Activated CD8-positive, alpha-beta T cell treated with anti-CD3 and anti-CD28 coated beads for 36 hours (primary cell): ENCODE measurements at places on chromosomes 16 and 17. TPM values are rescaled to one million over a fixed set of nuclear protein-coding genes. Genes with fewer than 3 reads are reported as not detected.

The USP43 gene
- 0.38 TPM for total RNA-seq

GRCh38 chr17:68511254-68511670 lies 968 bp upstream of the PRKAR1A start:
- no peak for DNase-seq

- no peak for DNase-seq
Observed at GRCh38 chr17:78596871-78597764, 19.9 kb upstream of the DNAH17 start.

DNA sequence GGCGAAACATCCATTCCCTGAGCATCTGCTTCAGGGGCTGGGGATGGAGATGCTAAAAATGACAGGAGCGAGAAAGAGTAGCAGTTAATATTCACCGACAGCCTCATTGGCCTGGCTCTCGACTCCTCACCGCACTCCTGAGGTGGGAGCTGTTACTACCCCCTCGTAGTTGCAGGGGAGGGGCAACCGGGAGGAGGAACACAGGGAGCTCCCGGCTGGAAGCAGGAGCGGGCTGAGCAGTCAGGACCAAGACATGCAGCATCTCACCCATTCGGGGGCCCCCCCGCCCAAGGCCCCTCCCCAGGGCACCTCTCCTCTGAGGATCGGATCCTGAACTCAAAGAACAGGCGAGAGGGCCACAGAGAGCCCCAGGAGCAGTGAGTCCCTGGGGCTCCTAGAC lies 4.5 kb upstream of the ACSF3 start:
- DNase-seq: no peak

GRCh38 chr17:14360856-14361255 lies 60.0 kb downstream of the HS3ST3B1 start:
- no peak for DNase-seq

DNA sequence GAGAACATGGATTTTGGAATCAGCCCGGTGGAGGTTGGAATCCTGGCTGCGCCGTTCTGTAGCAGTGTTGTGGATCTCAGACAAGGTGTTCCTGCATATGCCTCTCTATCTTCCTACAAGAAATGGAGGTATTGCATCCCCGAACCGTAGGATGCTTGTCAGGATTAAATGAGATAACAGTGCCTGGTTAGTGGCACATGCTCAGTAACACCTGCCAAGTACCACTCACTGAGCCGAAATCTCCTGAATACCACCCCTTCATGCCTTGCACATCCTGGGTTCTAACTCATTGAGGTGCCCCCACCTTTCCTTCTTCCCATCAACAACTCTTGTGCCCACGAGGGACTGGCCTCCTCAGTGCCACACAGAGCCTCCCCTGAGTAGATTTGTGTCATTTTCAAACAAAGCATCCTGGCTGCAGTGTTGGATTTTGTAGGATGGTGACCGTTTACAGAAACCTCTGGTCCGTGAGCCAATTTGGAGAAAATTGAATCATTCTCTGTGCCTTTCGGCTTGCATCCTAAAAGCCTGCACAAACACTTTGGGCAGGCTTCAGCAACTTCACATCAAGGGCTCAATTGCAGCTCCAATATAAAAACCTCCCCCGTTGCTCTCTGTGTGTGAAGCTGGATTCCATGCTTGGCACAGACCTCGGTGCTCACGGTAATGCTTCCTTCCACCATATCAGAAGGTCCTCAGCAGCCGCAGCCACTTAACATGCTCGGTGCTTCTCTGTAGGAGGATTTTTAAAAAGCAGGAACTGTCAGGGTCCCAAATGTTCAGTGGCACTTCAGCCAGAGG lies 84.2 kb downstream of the WWOX start:
- no peak for DNase-seq

- DNase-seq: no peak
Observed at GRCh38 chr17:3923466-3924190, 7.4 kb upstream of the P2RX1 start.

- no peak for DNase-seq
Observed at GRCh38 chr16:76162046-76162445, 115.2 kb upstream of the CNTNAP4 start.

The TOP3A gene
- 61.8 TPM for total RNA-seq

The CLDN7 gene
- total RNA-seq: 1.5 TPM

DNA sequence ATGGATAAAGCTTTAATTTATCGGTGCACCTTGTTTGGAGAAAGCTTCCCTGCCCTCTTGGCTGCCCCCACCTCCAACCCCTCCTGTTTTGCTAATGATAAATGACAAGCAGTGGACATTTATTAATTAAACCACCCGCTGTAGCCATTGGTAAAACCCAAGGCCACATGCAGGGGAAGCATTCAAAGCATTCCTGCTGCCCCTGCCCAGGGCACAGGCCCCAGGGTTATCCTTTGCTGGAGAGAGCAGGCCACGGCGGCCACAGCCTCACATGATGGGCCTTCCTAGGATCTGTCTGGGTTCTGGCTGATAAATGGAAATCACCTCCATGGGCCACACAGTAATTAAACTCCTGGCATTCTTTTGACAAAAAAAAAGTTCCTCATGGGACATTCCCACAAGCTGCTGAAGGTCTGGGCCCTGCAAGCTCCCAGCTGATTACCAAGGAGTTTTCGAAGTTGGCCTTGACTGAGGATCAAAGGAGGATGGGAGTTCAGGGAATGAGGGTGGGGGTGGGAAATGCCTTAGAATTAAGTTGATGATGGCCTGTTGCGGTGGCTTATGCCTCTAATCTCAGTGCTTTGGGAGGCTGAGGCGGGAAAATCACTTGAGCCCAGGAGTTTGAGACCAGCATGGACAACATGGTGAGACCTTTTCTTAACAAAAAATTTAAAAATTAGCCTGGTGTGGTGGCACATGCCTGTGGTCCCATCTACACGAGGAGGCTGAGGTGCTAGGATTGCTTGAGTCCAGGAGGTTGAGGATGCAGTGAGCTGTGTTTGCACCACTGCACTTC lies 35.5 kb downstream of the SOST start:
- DNase-seq: no peak

The OVCA2 gene
- total RNA-seq: 28.0 TPM

GRCh38 chr17:80727409-80727755 lies 182.7 kb downstream of the RPTOR start:
- DNase-seq: no peak

DNA sequence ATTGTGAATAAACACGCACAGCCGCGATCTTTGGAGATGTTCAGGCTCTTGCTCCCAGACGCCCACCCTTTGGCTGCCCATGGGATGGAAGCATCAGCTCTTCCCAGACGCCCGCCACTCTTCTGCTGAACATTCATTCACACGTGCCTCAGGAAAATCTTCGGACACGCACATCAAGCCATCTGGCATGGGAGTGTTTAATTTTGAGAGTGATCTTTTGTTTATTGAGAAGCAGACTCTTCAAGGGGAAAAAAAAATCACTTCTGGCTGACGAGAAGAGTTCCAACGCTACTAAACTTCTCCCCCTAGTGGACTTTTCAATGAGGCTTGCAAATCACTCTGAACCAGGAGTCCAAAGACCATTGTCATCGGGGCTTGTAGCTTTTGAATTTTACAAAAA lies 62.0 kb upstream of the NUDT7 start:
- no peak for DNase-seq

The GPR139 gene
- total RNA-seq: not detected

The KRT26 gene
- total RNA-seq: not detected

- DNase-seq: no peak
Observed at GRCh38 chr16:67987460-67988160, 7.3 kb upstream of the DPEP3 start.

The STX4 gene
- total RNA-seq: 25.2 TPM

The KIF19 gene
- 0.11 TPM for total RNA-seq

The TNP2 gene
- not detected for total RNA-seq

DNA sequence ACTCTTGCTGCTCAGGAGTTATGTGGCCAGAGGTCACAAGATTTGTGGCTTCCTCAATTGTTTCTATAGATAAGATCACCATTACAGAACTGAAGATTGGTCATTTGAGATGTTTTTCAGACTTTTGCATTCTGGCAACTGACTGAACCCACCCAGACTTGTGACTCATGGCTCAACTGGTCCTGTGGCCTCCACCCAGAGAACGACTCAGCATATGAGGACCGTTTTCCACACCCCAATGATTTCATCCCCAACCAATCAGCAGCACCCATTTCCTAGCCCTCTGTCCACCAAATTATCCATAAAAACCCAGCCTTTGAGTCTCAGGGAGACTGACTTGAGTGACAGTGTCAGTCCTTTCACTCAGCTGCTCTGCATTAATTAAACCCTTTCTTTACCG lies 143.2 kb upstream of the ASIC2 start:
- DNase-seq: no peak

- DNase-seq: no peak
Observed at GRCh38 chr17:14461227-14461548, 160.3 kb downstream of the HS3ST3B1 start.

The CMTM2 gene
- total RNA-seq: 0.29 TPM

The PRR35 gene
- total RNA-seq: not detected

GRCh38 chr17:79438546-79439334 lies 172.1 kb downstream of the RBFOX3 start:
- no peak for DNase-seq

DNA sequence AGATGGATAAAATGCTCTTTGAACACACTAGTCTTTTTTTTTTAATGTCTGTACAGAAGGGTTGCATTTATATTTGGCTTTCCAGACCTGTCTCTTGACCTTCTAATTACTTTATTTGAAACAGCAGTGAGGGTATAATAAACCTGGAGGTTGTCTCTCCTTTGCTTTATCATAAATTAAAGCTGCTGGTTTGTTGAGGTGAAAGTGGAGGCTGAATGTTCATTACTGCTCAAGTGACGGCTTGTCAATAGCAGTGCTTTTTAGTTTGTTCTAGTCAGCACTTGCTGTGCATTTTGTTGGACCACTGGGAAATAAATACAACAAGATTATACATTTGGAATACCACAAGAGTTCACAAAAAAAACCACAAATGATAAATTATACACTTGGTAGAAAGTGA lies 264.2 kb downstream of the IRX3 start:
- no peak for DNase-seq

The KRT12 gene
- total RNA-seq: not detected

DNA sequence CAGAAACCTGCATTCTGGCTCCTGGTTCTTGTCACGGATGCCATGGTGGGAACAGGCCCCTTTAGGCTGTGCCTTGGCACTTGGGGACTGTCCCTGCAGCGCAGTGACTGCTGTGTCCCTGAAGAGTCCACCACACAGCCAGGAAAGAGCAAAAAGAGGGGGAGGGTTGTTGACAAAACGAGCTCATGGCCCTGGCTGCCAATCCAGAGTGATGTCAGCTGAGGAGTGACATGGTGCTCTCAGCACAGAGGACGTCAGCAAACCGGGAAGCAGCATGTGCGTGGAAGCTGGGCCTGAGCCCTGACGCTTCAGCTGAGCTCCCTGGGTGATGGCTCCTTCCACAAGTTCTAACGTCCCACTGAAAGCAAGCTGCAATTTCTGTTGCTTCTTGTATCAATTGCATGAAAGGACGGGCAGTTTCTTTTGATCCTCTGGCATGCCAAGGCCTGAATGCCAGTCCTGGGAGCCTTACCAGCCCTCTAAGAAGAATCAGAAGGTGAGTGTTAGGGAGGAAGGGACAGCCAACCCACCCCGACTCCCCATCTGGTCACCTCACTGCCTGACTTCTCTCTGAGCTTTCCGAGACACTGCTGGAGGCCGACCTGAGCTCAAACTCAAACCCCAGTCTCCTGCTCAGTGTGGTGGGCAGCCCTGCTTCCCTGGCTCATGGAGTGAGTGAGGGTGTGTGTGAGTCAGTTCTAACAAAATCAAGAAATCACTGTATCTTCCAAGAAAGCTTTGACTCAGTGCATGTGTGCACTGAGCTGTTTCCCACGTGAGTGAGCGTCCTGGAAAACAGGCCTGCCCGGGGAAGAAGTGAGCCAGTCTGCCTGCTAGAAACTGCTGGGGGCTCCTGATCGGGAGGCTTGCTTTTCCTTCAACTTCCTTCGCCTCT lies 14.7 kb upstream of the WNT3 start:
- DNase-seq: no peak

DNA sequence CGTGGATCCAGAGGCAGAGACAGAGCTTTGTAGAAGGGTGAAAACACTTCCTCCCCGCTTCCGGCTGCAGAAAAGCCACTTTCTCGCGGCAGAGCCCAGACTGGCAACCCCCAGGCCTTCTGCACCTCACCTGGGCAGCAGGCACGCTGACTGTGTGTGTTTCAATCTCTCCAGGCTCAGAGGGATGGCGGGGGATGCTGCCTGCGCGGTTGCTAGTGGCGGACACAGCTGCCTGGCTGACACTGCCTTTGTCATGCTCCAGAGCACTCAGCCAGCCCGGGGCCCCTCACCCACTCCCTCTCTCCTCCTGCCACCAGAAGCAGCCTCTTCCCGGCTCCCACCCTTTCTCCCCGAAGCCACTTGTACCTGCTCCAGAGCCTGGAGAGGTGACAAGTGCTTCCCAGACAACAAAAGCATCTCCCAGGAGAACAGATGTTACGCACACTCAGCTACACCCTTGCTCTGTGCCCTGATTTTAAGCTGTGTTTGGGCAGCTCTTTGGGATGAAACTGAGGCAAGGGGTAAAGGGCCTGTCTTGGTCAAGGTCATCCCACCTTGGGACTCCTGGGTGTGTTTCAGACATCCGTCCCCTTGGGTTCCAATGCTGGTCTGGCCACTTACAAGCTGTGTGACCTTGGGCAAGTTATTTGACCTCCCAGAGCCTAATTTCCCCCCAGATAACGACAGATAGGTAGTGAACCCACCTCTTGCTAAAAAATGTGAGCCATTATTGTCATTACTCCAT lies 9.2 kb upstream of the GLIS2 start:
- DNase-seq: peak; percentile 67

GRCh38 chr17:51643702-51644490 lies 383.6 kb downstream of the UTP18 start:
- no peak for DNase-seq

The ZFP3 gene
- total RNA-seq: 1.5 TPM

- DNase-seq: no peak
Observed at GRCh38 chr17:77237232-77238008, 96.7 kb downstream of the SEC14L1 start.

GRCh38 chr17:55254375-55254774 lies 10.4 kb upstream of the HLF start:
- no peak for DNase-seq

DNA sequence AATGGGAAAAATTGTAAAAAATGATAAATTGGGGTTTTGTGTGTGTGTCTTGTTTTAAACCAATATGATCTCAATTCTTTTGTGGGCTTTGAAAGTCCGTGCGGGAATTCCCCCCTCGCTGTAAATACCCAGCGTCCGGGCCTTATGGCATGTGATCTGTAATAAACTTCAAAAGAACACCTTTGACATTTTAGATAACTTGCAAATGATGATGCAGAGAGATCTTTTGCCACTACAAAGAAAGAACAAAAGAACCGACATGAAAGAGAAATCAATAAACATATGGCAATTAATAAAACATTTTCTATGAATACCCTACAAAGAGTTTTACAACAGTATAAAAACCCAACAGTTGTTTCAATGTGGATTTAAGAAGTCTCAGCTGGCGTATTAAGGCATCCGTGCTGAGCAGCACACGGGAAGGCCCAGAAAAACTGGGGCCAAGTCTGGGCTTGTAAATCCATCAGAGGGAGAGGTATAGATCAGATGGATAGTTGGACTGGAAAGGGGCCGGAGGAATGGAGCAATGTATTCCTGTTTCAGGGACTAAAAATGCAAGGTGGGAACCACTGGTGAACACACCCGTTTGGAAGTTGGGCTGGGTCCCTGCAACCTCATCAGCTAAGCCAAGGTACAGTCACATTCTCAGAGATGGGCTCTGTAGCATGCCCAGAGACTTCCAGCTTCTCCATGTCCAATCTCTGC lies 115.2 kb downstream of the IRX5 start:
- DNase-seq: no peak
